Activated CD4-positive, alpha-beta T cell treated with anti-CD3 and anti-CD28 coated beads, Interleukin-2, amount 10 ng/mL, durations not matched to agents 24 days and 14 days (primary cell): ENCODE measurements at places on chromosomes 4 and X.

DNA sequence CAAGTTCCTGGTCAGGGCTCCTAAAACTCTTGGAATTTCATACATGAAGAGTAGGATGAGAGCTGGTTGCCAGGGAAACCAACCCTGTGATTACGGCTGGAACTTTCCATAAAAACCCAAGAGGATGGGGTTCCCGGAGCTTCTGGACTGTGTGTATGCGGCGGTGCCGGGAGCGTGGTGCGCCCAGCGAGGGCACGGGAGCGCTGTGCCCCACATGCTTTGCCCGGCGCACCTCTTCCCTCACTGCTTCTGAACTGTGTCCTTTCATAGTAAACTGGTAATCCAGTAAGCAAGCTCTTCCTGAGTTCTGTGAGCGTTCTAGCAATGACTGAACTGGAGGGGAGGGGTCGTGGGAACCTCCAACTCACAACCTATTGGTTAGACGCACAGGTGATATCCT is 152.6 kb downstream of the AFAP1 start:
- DNase-seq, result no peak

DNA sequence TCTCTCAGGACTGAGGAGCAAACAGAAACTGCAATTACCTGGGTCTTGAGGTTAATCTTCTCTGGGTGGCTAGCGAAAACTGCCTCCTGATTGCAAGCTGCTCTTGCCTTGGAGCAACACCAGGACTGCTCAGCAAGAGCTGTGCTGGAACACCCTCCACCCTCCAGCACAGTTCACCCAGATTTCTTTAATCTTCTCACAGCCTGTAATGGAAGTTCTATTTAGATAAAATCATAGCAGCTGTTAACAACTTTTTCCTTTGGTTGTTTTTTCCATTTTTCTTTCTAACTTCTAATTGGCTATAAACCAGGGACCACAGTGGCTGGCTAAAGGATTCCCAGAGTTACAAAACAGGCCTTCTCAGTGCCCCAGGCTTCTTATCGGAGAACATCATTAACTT is 36.3 kb downstream of the OPHN1 start:
- DNase-seq, result no peak

GRCh38 chr4:182906786-182907185 is 10.4 kb downstream of the DCTD start:
- no peak for DNase-seq

GRCh38 chr4:30727409-30727808 is 7.2 kb downstream of the PCDH7 start:
- DNase-seq, result no peak

DNA sequence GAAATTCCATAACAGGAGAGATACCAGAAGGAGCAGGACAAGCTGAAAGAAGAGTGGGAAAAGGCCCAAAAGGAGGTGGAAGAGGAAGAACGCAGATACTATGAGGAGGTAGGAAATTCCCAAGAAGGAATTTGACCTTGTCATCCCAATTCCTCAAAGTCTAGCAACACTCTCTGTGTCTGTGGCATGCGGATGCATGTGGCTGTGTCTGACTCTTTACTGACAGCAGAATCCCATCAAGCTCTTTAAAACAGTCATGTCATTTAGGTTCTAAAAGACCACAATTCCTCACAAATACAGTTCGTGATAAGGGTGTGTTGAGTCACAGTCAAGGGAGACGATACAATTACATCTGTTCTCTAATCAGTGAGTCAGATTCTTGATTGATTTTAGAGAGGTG is 68.5 kb downstream of the PHOX2B start:
- DNase-seq, result no peak

- no peak for DNase-seq
Observed at GRCh38 chr4:97720869-97721432, 422.3 kb downstream of the STPG2 start.

DNA sequence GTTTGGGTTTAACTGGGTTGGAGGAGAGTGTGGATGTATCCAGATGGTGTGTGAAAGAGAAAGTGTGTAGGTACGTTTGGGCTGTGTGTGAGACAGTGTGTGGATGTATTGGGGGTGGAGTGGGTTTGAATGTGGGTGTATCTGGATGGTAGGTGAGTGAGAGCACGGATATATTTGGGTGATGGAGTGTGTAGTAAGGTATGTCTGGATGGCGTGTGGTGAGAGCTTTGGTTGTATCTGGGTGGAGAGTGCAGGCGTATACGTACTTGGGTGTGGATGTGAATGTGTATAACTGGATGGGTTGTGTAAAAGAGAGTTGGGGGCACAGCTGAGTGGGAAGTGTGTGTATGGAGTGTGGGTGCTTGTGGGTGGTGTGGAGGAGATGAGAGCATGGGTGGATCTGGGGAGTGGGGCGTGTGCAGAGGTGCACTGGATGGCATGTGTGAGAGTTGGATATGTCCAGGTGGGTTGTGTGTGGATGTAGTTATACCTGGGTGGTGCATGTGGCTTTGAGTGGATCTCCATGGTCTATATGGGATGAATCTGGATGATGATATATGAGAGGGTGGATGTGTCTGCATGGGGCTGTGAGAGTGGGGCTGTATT is 6.8 kb downstream of the GPR173 start:
- DNase-seq, result no peak

DNA sequence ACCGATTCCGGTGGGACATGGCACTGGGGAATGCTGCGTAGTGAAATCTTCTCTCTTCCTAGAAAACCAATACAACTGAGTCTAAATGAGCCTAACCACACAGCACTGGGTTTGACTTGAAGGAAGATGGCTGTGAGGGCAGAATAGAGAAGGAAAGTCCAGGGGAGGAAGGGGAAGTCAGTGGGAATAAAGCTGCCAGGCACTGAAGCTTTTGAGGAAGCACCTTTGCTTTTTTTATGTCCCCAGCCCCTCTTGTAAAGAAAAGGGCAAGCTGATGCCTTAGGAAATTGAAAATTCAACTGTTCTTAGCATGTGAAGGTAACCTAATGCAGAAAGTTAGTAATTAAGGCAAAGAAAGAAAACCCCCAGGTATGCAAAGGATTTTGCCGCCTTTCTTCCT is 20.6 kb downstream of the MED28 start:
- DNase-seq, result no peak

DNA sequence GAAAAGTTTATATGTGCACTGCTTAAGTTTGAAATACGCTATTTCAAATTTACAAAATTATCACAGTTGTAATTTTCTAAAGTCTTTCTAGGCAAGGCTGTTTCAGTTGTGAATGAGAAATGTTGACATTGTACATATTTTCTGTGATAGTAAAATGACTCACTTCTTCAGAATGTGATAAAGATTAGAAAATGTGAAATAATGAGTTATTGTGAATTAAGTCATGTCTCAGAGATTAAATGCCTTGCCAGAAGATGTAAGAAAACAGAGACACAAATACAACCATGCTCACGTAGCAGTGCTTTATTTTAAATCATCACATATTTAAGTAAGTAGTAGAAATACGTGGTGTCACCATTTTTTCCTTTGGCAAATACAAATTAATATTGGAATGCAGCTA is 768 bp downstream of the CLCN4 start:
- no peak for DNase-seq
